ENCODE measurements at places on chromosomes 16 and 17. TPM values are rescaled to one million over a fixed set of nuclear protein-coding genes. Genes with fewer than 3 reads are reported as not detected.
A peak's percentile ranks its signal among the peaks of the same experiment; 100 is the strongest.

- no peaks in the 10 kb centered on the region for H3K4me1 ChIP-seq
- DNase-seq = no peak
- no peaks in the 10 kb centered on the region for H3K36me3 ChIP-seq
- peak overlapping the region; percentile 49 for H3K27ac ChIP-seq
Measured at GRCh38 chr17:9928601-9929333, 23.7 kb upstream of the RCVRN start.

DNA sequence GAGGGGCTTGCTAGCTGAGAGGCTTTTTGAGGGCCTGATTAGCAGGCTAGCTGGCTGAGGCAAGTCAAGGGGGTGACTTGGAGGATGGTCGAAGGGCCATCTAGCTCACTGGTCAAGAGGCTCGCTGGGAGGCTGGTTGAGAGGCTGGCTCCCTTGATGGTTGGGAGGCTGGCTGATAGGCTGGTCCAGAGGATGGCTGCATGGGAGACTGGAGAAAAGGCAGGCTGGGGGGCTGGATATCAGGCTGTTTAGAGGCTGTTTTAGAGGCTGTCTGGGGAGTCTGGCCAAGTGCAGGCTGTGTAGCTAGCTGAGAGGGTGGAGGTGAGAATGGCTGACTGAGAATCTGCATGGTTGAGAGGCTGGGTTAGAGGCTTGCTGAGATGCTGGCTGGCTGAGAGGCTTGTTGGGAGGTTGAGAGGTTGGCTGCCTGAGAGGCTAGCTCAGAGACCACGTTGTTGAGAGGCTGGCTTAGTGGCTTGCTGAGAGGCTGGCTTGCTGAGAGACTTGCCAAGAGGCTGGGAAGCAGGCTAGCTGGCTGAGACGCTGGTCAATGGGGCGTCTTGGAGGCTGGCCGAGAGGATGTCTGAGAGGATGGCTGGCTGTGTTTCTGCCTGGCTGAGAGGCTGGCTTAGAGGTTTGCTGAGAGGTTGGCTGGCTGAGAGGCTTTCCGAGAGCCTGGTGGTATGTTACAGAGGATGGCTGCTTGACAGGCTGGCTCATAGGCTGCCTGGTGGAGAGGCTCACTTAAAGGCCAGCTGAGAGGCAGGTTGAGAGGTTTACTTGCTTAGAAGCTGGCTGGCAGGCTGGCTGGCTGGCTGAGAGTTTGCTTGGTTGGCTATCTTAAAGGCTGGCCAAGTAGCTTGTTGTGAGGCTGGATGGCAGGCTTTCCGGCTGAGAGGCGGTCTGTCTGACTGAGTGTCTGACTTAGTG is 36.6 kb upstream of the ACSM2B start:
- peak overlapping the region; percentile 8 for H3K4me3 ChIP-seq
- H3K27me3 ChIP-seq = no peaks in the 10 kb centered on the region
- H3K36me3 ChIP-seq = no peaks in the 10 kb centered on the region
- DNase-seq = peak; percentile 82

Gene SLC35G6
- not detected for total RNA-seq

DNA sequence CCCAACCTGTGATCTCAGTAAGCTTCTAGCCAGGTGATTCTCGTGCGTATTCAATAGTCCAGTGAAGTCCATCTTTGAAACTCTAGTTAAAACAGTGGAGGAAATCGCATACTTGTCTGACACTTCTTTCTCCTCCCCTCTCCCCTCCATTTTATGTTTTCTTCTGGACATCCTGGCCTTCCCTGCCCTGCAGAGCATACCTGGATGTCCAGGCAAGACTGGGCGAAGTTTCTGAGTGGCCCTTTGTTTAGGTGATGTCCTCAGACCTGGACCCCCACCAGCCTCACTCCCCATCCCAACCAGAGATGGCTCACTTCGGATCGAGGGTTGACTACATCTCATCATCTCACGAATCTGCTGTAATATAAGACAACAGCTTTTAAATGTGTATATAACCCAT is 65.7 kb downstream of the CCDC182 start:
- H3K27ac ChIP-seq = no peak overlapping the region
- peaks cover 7% of the 10 kb centered on the region for H3K36me3 ChIP-seq
- H3K4me1 ChIP-seq = no peaks in the 10 kb centered on the region
- no peak for DNase-seq
- no peak overlapping the region for H3K4me3 ChIP-seq

GRCh38 chr17:36105781-36106492 is 2.3 kb downstream of the CCL4 start:
- H3K27ac ChIP-seq = no peak overlapping the region
- no peak for DNase-seq
- H3K27me3 ChIP-seq = no peaks in the 10 kb centered on the region
- H3K36me3 ChIP-seq = no peaks in the 10 kb centered on the region
- H3K4me3 ChIP-seq = no peak overlapping the region
- H3K4me1 ChIP-seq = no peaks in the 10 kb centered on the region

Gene SLFN12
- total RNA-seq = 7.8 TPM

DNA sequence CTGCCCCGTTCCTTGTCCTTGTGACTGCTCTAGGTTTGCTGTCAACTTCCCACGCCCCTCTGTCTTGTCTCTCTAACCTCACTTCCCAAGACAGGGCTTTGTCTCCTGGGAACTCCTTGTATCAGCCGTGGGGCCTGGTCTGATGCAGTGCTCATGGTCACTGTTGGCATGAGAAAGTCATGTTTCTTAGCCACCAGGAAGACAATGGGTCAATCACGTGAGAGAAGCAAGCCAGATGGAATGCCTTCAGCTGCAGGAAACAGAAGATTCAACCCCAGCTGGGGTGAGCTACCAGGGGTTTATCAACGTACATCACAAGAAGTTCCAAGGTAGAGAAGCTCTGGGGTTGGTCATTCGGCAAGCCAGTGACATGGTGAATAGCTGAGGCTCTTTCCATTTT is 116.6 kb downstream of the IRF8 start:
- no peaks in the 10 kb centered on the region for H3K27me3 ChIP-seq
- H3K27ac ChIP-seq = no peak overlapping the region
- DNase-seq = peak; percentile 46
- no peak overlapping the region for H3K4me3 ChIP-seq
- H3K36me3 ChIP-seq = no peaks in the 10 kb centered on the region

GRCh38 chr16:2990891-2991290 is 10.6 kb upstream of the PKMYT1 start:
- no peaks in the 10 kb centered on the region for H3K36me3 ChIP-seq
- H3K27ac ChIP-seq = no peak overlapping the region
- H3K4me3 ChIP-seq = no peak overlapping the region
- peaks cover 23% of the 10 kb centered on the region for H3K27me3 ChIP-seq
- no peaks in the 10 kb centered on the region for H3K4me1 ChIP-seq
- no peak for DNase-seq

Gene SLC13A5
- not detected for total RNA-seq

Gene ALOX12B
- not detected for total RNA-seq

GRCh38 chr17:7932949-7933348 is 943 bp downstream of the CNTROB start:
- peak overlapping the region; percentile 83 for H3K27ac ChIP-seq
- DNase-seq = peak; percentile 76
- H3K36me3 ChIP-seq = peaks cover 33% of the 10 kb centered on the region
- H3K4me1 ChIP-seq = no peaks in the 10 kb centered on the region

- DNase-seq = no peak
- H3K4me3 ChIP-seq = peak overlapping the region; percentile 47
- H3K4me1 ChIP-seq = peaks cover 5% of the 10 kb centered on the region
- H3K27ac ChIP-seq = no peak overlapping the region
Measured at GRCh38 chr16:12904329-12904671, 2.9 kb downstream of the SHISA9 start.

Gene TVP23A
- total RNA-seq = 0.71 TPM

Gene NPIPA8
- total RNA-seq = 87.8 TPM

GRCh38 chr16:49716339-49716934 is 139.5 kb downstream of the ZNF423 start:
- H3K4me1 ChIP-seq = no peaks in the 10 kb centered on the region
- H3K4me3 ChIP-seq = no peak overlapping the region
- no peak for DNase-seq
- H3K27ac ChIP-seq = no peak overlapping the region
- no peaks in the 10 kb centered on the region for H3K27me3 ChIP-seq
- no peaks in the 10 kb centered on the region for H3K36me3 ChIP-seq

- no peaks in the 10 kb centered on the region for H3K4me1 ChIP-seq
- no peak for DNase-seq
- no peaks in the 10 kb centered on the region for H3K36me3 ChIP-seq
- H3K27me3 ChIP-seq = peaks cover 17% of the 10 kb centered on the region
Measured at GRCh38 chr17:17376362-17376761, 73.2 kb downstream of the NT5M start.

DNA sequence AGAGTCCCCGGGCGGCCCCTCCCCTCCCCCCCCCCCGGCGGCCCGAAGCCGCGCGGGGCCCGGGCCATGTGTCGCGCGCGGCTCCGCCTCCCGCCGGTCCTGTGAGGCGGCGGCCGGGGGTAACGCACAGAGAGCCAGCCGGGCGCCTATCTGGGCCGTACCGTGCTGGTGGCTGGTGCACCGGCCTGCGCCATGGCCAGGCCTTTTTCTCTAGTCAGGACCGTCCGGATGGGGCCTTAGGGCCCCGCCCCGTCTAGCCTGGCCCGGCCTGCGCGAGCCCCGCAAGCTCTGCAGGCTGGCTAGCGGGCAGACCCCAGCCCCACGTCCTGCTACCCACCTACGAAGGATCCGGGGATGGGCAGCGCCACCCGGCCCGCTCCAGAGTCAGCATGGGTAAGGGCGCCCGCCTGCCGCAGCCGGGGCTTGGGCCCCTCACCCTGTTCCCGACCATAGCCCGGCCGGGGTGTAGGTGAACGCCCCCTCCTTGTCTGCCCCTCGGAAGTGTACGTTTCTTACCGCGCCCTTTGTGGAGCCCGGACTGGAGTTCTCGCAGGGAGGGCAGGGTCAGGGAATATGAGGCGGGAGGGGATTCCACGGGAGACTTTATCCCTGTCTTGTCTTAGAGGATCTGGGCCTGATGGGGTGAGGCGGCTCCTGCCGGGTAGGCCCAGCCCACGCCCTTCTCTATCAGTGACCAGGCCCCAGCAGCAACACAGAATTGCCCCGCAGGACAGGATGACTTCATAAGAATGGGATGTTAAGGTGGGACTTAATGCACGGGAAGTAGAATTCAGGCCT is at the start of gene CENPT:
Gene CENPT (minus strand): TSS at position 630 of the 798 bp plus-strand sequence. CDS start 13,834 bp downstream, outside the sequence.
- H3K4me3 ChIP-seq = peak within 1 kb of the TSS; percentile 82
- DNase-seq = peak; percentile 81
- H3K36me3 ChIP-seq = no peaks in the 10 kb centered on the region
- peak within 1 kb of the TSS; percentile 99 for H3K27ac ChIP-seq

DNA sequence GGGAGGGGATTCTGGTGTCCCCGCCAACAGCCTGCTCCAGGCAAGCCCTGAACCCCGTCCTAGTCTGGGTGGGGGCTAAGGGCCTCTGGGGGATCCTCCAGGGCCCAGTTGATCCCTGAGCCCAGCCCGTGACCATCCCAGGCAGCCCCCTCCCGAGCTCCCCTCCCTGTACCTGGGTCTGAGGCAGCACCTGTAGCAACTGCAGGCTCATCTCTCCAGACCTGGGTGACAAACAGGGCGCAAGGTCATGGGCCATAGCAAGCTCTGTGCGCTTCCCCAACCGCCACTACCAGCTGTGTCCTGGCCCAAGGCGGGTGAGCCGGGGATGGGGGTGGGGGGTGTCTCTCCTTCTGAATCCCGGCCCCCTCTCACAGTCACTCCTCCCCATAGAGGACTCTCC is 10.6 kb downstream of the CNGB1 start:
- no peak for DNase-seq
- H3K36me3 ChIP-seq = no peaks in the 10 kb centered on the region
- H3K27ac ChIP-seq = no peak overlapping the region

Gene FBXO31
- 96.4 TPM for total RNA-seq

Gene TLCD2
- total RNA-seq = 3.6 TPM

DNA sequence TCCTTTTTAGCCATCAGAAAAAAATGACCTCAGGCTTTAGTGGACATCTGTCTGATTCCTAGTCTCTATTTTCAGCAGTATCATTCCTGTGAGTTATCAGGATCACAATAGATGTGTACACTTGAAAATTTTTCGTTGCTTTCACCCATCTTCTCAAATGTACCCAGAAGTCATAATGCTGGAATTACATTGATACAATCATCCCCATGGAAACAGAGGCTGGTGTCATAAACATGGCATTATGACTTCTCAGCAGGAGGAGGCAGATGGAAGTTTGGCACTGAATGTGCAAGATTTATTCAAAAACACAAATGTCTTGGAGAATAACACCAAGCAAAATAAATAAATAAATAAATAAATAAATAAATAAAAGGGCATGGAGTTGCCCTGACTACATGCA is 292.5 kb downstream of the PHKB start:
- no peaks in the 10 kb centered on the region for H3K36me3 ChIP-seq
- no peak overlapping the region for H3K4me3 ChIP-seq
- no peaks in the 10 kb centered on the region for H3K27me3 ChIP-seq
- no peak overlapping the region for H3K27ac ChIP-seq

GRCh38 chr16:73323880-73324279 is 276.0 kb upstream of the ZFHX3 start:
- H3K36me3 ChIP-seq = no peaks in the 10 kb centered on the region
- no peaks in the 10 kb centered on the region for H3K27me3 ChIP-seq
- no peaks in the 10 kb centered on the region for H3K4me1 ChIP-seq
- no peak overlapping the region for H3K27ac ChIP-seq

GRCh38 chr17:10265100-10265810 is 66.8 kb upstream of the GAS7 start:
- no peak overlapping the region for H3K4me3 ChIP-seq
- no peaks in the 10 kb centered on the region for H3K36me3 ChIP-seq
- no peaks in the 10 kb centered on the region for H3K4me1 ChIP-seq
- no peaks in the 10 kb centered on the region for H3K27me3 ChIP-seq
- DNase-seq = no peak
- H3K27ac ChIP-seq = no peak overlapping the region

Gene IRX5
- total RNA-seq = not detected

DNA sequence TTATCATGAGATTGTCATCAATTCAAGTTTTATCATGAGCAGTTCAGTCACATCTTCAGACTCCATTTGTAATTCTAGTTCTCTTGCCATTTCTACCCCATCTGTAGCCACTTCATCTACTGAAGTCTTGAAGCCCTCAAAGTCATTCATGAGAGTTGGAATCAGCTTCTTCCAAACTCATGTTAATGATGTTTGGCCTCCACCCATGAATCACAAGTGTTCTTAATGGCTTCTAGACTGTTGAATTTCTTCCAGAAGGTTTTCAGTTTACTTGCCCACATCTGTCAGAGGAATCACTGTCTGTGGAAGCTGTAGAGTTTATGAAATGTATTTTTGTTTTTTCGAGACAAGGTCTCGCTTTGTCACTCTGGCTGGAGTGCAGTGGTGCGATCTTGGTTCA is 16.0 kb downstream of the NSRP1 start:
- H3K27me3 ChIP-seq = no peaks in the 10 kb centered on the region
- no peaks in the 10 kb centered on the region for H3K36me3 ChIP-seq
- H3K4me3 ChIP-seq = no peak overlapping the region
- H3K27ac ChIP-seq = no peak overlapping the region

Gene SLC12A3
- total RNA-seq = not detected

Gene ACSM2A
- not detected for total RNA-seq

Gene CCR7
- total RNA-seq = not detected

DNA sequence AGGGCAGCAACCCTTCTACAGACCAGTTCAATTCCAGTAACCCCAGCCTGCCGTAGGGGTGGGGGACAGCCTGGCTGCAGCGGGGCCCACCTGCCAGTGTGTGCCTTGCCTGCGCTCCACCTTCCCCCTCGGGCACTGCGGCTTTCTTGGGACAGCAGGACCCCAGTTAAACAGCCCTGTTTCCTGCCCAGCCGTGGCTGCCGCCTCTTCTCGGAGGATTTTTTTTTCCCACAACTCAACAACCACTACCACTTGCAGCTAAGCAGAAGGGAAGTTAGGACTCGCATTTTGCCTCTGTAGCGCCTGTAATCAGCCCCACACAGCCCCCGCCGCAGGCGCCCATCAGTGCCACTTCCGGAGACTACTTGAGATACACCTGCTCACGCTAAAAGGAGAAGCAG is 76.1 kb downstream of the RAI1 start:
- peaks cover 30% of the 10 kb centered on the region for H3K4me1 ChIP-seq
- H3K27me3 ChIP-seq = no peaks in the 10 kb centered on the region
- H3K4me3 ChIP-seq = no peak overlapping the region
- no peak for DNase-seq
- H3K27ac ChIP-seq = no peak overlapping the region

Data from sigmoid colon (tissue), 7 donors.